ENCODE measurements at places on chromosomes 7 and 10.

DNA sequence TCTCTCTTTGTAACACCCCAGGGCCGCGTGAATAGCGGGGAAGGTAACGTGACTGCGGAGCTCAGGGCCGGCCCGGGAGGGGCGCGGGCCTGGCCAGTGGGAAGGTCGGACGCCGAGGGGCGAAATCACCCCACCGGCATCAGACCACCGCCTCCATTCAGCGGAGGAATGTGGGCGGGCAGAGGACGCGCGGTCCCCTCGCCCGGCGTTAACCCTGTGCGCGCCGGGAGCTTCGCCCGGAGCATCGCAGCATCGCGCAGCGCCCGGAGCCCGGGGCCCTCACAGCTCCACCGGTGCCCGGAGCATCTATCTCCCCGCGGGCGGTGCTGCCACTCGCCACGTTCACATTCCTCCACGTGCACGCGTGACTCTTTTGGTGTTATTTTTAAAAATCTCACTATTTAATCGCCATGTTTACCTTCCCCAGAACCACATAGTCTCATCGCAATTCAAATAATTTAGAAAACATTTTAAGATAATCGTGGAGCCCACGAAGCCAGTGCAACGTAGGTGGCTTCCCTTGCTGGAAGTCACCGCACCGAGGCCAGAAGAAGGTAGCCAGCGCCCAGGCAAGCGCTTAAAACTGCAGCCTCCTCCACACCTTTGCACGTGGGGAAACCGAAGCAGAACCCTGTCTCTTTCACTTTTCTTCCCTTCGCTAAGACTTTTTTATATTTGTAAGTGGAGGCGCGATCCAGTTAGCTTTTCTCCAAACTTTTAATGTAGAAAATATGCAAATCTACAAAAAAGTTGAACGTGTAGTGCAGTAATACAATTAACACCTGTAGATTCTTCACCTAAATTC, 21.8 kb downstream of the FGFBP3 start:
- no peak for DNase-seq

DNA sequence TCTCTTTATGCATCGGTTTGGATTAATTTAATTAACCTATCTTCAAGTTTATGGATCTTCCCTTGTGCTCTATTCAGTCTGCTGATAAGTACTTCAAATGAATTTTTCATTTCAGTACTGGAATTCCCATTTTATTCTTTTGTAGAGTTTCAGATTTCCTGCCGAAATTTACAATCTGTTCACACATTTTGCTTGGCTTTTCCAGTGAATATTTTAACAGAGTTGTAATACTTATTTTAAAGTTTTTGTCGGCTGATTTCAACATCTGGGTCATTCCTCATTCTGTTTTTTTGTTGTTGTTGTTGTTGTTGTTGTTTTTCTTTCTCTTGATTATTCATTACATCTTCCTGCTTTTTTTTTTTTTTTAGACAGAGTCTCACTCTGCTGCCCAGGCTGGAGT, 89.9 kb upstream of the KCNMA1 start:
- DNase-seq = no peak

DNA sequence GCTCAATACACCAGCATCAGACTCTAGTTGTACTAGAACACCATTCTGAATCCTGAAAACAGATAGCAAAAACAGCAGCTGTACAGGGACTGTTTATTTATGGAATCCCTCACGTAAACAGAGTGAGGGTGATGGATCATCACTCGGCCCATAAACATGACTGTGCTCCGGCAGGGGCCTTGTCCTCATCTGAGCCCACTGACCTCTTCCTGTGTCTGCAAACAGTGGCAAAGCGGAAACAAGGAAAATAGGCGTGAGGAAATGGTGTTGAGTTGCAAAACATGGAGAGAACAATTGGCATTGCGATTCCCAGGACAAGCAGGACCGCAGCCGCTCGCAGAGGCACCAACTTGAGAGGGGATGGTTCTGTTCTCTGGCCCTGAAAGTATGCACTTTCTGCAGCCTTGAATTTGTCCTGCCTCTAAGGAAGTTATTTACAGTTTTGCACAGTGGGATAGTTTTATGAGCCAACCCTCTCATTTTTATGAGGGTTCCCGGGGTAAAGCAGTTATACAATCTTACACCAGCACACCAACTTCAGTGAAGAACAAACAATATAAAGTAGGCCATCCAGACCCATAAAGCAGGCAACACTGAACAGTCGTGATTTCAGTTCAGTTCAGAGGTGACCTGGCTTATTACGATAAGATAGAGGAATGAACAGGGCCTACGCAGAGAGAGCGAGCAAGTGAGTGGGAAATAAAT, 248.0 kb upstream of the FZD8 start:
- DNase-seq = no peak

GRCh38 chr10:131090761-131091661, 220.5 kb downstream of the TCERG1L start:
- DNase-seq = peak; percentile 21

DNA sequence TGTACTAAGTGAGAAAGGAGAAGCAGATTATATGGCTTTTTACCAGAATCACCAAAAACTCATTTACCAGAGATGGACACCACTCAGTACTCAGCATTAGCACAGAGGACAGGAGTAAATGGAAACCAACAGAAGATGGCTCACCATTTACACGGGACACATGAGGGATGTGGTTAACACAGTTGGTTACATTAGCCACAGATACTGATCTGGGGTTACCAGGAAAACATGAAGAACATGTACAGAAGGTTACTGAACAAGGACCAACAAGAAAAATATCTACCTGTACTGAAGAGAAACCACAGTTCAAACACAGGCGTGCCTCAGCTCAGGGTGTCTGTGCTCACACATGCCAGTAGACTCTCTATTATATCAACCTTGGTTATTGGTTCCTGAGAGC, 1285.8 kb upstream of the SORCS1 start:
- no peak for DNase-seq

Measured in NCI-H1092 (cell line).